GM13977 (cell line): ENCODE measurements at places on chromosomes 2 and 18.

- DNase-seq: no peak
Observed at GRCh38 chr2:62141142-62141740, 54.7 kb upstream of the B3GNT2 start.

- no peak for DNase-seq
Observed at GRCh38 chr2:222522082-222522481, 97.7 kb downstream of the SGPP2 start.

DNA sequence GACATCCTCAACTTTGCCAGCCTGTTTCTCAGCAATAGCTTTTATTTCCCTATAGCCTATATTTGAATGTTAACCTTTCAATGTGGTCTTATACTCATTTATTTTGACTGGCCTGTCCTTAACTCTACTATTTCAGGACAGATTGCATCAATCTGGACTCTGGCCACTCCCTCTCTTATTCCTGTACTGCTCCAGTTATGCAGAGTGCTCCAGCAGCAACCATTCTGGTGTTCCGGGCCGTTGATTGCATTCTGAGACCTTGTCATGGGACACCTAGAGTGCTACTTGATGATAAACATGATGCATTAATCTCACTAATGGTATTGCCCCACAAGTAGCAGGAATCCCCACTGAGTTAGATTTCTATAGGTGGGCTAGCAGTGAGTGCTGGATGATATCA lies 363.4 kb downstream of the LRRTM1 start:
- no peak for DNase-seq

GRCh38 chr2:24259316-24259715 lies 84.5 kb downstream of the FAM228A start:
- DNase-seq: no peak

DNA sequence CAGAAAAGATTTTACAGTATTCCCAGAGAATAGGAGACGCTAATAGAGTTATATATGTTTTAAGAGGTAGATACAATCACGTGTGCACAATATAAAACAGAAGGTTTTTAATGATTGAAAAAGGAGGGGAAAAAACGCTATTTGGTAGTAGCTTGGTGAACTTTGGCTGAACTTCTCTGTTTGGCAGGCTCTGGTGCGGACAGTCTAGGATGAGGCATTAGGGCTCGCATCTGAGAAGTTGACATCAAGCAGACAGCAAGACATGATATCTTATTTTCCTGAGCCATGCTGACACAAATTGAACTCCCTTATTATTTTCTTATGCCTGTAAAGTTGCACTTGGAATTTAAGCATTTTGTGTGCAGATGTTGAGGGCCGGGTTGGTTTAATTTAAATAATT lies 176.6 kb downstream of the EN1 start:
- no peak for DNase-seq

DNA sequence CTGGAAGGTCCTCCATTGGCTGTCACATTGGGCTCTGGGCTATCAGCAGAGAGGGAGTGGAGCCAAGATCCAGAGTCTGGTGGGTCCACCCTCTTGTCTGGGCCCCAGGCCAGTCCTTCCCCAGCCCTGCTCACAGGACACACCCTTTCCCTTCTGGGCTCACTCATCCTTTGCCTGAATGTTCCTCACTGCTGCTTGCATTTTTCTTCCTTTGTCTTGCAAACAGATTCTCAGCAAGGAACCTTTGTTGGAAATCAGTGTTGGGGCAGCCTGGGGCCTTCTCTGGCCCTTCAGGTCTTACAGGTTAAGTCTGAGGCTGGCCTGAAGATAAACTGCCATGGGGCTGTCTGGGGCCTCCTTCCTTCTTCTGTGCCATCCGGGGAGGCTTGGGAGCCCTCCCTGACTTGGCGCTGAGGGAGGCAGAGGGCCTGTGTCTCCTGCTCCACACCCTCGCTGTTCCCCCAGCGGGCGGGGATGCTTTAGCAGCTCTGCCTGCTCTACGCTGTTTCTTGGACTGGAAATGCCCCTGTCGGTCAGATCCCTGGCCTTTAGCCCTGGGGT lies 11.5 kb upstream of the CELF4 start:
- DNase-seq: no peak

DNA sequence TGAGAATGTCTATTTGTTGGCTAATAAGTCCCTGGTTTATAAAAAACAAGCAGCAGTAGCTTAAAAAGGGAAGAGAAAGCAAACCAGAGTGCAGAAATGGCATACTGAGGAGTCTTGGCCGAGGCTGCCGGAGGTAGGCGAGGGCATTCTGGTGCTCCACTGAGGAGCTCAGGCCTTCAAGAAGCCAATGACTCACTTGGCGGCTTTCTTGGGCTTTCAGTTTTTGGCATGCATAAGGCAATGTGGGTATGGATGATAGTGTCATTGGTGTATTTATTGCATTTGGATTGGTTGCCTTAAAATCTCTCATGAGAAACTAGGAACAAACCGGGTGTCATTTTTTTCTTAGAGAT lies 119.6 kb upstream of the ARL5A start:
- no peak for DNase-seq

DNA sequence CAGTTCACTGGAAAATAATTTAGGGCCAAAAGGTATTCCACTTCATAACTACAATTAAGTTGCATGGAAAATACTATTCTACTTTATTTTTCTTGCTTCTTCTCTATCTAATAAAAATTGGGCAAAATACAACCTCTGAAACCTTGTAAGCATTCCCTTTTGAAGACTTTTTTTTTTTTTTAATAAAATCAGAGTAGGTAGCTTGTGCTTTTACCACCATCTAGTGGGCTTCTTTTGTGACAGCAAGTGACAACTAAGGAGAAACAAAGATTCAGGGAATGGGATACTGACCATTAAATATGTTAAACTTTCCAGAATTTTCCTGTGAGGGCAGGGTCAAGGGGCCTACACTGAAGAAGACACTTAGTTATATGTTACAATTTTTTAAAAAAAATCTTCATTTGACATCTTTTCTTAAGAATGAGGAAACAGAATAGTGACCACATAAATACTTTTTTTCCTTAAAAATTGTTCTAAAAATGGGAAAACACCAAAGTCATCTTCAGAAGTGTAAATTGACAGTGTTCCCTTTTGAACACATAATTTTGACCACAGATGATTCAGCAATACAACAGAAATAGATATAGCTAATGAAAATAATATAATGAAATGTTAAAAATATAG lies 1183.2 kb upstream of the ACVR2A start:
- DNase-seq: no peak

DNA sequence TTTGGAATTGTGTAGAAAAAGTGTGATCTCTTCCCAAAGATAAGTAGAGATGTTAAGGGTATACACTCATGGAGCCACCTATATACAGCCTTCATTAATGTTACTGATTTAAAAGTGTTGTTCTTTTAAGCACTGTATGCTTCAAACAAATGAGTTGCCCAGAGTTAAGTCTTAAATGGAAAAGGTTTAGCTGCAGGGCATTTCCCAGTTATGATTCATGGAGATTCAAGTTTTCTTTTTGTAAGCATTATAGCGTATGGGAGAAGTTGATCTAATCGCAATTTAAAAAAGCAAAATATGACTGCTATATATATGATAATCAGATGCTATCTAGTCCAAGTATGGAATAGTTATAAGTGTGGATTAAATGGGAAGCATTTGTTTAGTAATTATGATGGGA lies 4.8 kb downstream of the PDK1 start:
- no peak for DNase-seq

DNA sequence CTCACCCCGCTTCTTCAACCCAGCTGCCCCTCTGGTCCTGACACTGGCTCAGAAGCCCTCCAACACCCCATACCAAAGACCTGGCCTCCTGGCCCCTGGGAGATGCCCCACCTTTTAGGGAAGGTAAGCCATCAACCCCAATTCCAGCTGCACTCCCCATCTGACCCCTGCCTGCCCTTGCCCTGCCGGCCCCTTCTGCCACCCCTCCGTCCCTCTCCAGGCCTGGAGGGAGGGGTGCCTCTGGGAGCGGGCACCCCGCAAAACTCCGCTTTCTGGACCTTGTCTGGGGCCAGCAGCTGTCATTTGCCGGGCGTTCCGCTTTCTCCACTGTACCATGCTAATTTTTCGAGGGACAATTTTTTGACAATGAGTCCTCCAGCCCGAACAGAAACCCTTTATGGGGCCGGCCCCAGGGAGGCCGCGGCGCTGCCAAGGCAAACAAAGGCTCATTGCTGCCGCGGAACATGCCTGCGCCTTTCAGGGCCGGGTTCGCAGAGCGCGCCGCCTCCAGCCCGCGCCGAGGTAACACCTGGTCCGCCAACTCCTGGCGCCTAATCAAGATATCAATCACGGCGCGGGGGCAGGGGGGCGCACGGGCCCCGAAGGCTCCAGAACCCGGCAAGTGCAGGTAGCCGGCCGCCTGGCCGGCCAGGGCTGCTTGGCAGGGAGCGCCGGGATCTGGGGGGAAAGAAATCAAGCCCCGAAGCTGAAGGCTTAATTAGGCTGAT lies 96.0 kb downstream of the INHBB start:
- no peak for DNase-seq

GRCh38 chr2:173751245-173751975 lies 213.8 kb downstream of the SP3 start:
- DNase-seq: no peak

DNA sequence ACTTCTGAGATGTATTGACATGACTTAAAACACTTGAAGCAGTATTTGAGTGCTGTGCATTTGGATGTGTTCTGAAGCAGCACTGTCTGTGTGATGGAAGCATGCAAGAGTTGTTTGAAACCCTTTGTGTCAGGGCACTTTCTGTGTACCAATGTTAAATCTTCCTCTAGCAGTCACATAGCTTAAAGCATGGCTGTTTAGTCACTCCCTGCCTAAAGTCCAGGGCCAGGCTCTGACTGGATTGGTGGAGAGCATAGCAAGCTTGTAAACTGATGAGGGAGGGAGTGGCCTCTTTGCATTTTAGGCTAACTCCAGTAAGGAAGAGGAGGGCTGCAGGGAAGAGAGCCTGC lies 73.5 kb downstream of the MYO1B start:
- no peak for DNase-seq
